ENCODE measurements at places on chromosomes 12 and 14. TPM values are rescaled to one million over a fixed set of nuclear protein-coding genes. Genes with fewer than 3 reads are reported as not detected.

The LRP1-AS gene
- not detected for total RNA-seq

The MDP1 gene
- total RNA-seq, result 8.9 TPM

The CTSG gene
- not detected for total RNA-seq

The TEX22 gene
- total RNA-seq, result 2.9 TPM

The RNU4-1 gene
- total RNA-seq, result 1,565 TPM

The PTMS gene
- total RNA-seq, result 395 TPM

The SOAT2 gene
- not detected for total RNA-seq

The ANAPC7 gene
- 85.8 TPM for total RNA-seq

The KRT77 gene
- not detected for total RNA-seq

The SAMD15 gene
- total RNA-seq, result 1.4 TPM

The ACOT4 gene
- 2.7 TPM for total RNA-seq

The MOAP1 gene
- total RNA-seq, result 6.9 TPM

The INHBC gene
- not detected for total RNA-seq

The KLRG1 gene
- total RNA-seq, result 0.69 TPM

The C12orf54 gene
- total RNA-seq, result not detected

The AMDHD1 gene
- total RNA-seq, result 0.54 TPM

The GCH1 gene
- 3.6 TPM for total RNA-seq

The CD69 gene
- total RNA-seq, result 0.98 TPM

The BEST3 gene
- total RNA-seq, result 0.67 TPM

The SPATS2 gene
- 56.3 TPM for total RNA-seq

The KRT6C gene
- total RNA-seq, result not detected

The GPR162 gene
- 1.3 TPM for total RNA-seq

The CLEC6A gene
- not detected for total RNA-seq

The TAS2R7 gene
- not detected for total RNA-seq

The NR2C1 gene
- total RNA-seq, result 84.6 TPM

The SCNN1A gene
- 17.1 TPM for total RNA-seq

The ETFBKMT gene
- total RNA-seq, result 1.5 TPM

The DTX1 gene
- total RNA-seq, result 0.44 TPM

The DLK1 gene
- total RNA-seq, result 0.69 TPM

The FBLN5 gene
- 0.23 TPM for total RNA-seq

The SLC17A8 gene
- not detected for total RNA-seq

All from Panc1 (cell line).